NCI-H2171 treated with DMSO at 0.1 percent for 48 hours (cell line): ENCODE measurements at places on chromosomes 11 and 22.
A peak's percentile ranks its signal among the peaks of the same experiment; 100 is the strongest.

DNA sequence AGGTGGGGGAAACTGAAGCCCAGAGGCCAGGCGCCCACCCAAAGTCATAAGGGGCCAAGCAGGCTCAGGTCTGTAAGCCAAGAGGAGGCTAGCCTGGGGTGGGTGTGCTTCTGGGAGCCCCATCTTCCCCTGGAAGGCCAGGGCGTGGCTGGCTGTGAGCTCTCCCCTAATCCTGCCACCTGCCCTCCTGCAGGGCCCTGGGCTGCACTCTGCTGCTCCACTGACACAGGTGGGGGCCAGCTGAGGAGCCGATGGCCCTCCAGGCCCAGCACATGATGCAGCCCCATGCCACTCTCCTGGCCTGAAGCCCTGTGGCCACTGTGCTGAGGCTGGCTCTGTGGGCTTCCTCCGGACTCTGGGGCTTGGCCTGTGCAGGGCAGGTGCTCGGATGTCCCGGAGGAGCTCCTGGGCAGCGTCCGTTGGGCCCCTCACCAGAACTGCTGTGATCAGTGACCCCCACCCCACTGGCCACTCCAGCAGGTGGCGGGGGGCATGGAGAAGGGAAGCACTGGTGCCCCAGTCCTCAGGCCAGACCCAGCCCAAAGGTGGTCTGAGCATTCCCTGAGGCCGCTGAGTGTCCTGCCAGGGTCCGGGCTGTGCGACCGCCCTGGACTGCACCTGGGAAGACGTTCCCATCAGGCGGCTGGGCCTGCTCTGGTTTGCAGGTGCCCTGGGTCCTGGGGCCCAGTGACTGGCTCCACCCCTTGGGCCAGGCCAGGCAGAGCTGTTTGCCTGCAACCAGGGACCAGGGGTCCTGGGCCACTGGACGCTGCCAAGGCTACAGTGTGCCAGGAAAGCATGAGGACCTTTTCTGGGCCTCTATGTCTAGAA, 8.5 kb downstream of the PIM3 start:
- DNase-seq: no peak

- DNase-seq: no peak
These were observed 743 bp upstream of the RCE1 start for GRCh38 chr11:66842501-66842895.

DNA sequence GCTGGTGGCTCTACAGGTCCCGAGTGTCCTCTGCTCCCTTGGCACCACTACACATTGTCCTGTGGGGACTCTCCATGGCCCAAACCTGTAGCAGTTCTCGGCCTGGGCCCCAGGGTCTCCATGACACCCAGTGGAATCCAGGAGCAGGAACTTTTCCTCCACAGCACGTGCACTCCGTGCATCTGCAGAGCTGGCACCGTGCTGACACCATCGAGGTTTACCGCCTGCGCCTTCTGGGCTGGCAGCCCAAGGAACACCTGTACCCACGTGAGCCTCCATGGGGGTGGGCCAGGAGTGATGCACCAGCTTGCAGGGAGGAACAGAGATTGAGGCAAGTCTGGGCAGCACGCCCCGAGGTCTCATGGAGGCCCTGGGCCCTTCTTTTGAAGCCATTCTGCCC, 25.2 kb downstream of the TSPAN32 start:
- no peak for DNase-seq

DNA sequence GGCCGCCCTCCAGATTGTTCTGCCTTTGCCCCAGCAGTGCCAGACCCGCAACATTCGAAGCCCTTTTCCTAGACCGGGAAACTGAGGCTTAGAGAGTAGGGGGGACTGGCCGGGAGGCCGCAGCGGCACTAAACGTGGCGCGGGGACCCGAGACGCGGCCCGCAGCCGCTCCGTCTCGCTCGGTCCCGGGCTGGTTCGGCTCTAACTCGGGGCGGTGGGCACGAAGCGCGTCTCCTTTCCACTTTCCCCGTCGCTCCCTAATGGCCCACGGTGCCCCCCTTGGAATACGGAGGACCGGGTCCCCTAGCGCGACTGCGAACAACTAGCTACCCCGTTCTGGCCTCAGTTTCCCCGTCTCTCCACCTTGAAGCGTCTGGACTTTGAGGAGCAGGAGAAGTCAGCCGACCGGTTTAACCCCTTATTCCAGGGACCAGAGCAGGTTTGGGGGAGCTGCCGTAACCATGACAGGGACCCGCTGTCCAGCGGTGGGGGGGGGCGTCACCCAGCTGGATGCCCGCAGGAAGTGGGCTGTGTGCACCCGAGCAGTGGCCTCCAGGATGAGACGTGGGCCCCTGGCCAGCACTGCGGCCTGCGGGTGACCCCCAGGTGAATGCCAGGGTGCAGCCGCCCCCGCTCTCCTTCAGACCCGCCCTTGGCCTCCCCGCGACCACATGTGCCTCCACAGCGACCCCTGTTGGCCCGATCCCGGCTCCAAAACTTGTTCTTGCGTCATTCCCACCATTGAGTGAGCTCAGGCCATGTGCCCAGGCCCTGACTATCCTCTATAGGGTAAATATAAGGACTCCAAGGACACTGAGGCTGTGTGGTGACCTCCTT, 1.1 kb downstream of the CDC42EP1 start:
- DNase-seq: peak; percentile 31

GRCh38 chr11:86463120-86463519, 88.4 kb downstream of the CCDC81 start:
- DNase-seq: no peak

DNA sequence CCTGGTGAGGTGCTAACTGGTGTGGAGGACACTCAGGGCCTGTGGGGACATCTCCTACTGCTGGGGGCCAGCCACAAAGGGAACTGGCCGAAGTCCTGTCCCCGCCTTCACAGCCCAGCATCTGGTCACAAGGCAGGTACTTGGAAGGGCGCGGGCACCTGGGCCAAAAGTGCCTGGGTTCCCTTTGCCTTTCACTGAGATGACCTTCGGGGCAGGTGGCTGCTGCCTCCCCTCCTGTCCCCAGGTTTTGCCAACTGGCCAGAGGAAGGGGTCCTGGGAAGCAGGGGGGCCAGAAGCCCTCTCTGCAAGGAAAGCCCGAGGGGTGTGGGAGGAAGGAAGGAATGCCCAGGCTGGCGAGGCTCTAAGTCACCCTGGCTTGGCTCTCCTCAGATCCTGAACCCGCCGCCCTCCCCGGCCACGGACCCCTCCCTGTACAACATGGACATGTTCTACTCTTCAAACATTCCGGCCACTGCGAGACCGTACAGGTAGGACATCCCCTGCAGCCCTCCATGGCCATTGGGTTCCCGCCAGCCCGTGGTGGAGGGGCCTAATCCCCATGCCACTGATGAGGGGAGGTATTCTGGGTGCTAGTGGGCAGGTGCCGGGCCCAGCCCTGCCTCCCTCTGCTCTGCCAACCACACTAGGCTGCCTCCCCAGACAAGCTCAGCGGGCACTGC, 14.4 kb upstream of the PPP6R3 start:
- DNase-seq: no peak

DNA sequence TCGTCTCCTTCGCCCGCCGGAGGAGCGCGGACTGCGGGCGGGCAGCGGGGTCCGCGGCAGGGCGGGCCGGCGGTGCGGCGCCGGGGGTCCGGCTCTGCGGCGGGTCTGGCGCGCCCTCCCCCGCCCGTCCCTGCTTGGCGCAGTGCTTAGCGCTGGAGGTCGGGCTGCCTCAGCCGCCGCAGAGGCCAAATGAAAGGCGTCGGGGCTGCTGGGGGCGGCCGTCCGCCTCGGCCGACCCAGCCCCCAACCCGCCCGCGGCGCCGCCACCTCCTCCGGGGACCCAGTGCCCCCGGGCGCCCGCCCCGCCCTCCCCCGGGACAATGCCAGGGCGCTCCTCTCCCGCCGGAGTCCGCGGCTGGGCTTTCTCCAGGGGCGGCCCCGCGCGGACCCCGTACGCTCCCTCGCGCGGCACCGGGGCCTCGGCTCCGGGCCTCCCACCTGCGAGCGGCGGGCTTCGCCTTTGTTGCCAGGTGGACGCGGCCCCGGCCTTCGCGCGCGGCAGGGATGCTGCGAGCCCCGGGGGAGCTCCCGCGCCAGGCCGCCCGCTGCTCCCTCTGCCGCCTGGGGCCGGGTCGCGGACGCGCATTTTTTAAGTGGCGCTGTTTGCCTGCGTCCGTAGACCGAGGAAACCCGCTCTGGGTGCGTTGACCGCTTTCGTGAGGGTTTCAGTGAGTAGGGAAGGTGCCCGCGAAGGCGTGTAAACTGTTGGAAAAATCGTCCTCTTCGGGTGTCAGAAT, 583 bp downstream of the APLP2 start:
- no peak for DNase-seq

- DNase-seq: no peak
These were observed 181.5 kb upstream of the ZBED5 start for GRCh38 chr11:11039208-11039965.

DNA sequence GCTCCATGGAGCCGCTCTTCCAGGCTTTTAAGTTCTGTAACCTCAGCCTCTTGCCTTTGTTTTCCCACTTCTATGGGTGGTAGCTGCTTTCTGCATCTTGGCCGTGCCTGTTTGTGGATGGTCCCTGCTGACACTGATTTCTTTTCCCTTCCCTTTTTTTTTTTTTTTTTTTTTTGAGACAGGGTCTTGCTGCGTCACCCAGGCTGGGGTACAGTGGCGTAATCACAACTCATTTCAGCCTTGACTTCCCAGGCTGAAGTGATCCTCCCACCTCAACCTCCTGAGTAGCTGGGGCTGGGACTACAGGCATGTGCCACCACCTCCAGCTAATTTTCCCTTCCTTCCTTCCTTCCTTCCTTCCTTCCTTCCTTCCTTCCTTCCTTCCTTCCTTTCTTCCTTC, 57.7 kb upstream of the EP300 start:
- no peak for DNase-seq

DNA sequence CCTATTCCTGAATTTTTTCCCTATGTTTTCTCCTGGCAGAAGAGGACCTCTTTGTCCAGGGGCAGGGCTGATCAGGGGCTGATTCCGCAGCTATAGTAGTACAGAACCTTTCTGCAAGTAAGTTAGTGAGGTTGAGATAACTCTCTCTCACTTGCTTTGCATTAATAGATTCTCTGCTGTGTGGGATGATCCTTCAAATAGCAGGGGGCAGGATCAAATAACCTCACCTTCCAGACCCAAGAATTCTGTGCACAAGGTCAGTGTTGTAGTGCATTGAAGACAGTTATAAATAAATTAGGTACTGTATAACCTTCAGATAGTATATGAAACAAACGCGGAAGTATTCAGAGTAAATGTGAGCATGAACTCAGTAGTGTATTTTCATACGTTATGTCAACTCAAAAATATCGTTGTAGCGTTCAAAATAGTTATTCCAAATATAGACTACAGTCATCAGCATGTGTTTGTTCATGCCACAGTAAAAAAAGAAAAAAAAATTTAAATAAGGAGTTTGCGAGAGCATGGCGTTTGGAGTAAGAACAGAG, 278 bp downstream of the MMP26 start:
- no peak for DNase-seq

GRCh38 chr22:26023104-26023775, 146.0 kb upstream of the SEZ6L start:
- peak; percentile 13 for DNase-seq

DNA sequence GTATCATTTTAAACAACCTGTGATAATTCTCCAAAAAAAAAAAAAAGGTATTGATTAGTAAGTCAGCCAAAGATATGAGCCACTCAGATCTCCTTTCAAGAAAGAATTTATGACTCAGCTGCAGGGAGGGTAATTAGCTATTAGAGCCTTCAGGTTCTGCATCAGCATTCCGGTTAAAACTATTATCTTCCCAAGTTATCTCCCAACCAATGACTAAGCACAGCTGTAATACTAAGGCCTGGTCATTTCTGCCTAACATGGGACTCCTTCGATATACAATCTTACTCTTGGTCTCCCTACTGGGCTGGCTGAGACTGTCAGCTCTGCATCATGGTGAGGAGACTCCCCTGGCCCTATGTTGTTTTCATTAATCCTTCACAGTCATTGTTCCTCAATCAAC, 60.4 kb downstream of the SBF2 start:
- DNase-seq: no peak

GRCh38 chr11:19244621-19245020, 3.9 kb upstream of the E2F8 start:
- DNase-seq: no peak

GRCh38 chr11:105229257-105229656, 89.7 kb upstream of the CARD18 start:
- DNase-seq: no peak

DNA sequence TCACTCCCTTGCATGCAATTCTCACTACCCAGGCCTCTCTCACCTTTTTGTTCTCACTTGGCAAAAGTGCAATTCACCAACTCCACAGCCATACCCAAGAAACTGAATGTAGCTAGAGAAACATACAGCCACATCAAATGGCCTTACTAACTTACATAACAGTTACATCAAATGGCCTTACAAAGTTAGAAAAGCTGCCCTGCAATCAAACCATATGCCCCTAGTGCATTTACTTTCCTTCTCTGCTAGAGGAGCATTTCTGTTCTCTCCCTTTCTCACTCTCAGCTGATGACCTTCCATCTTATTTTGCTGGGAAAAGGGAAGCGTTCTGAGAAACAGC, 10.3 kb downstream of the PRCP start:
- no peak for DNase-seq
